CD4-positive, alpha-beta T cell treated with Interleukin-4 for 1 hour (primary cell): ENCODE measurements at places on chromosomes 2 and 18.

DNA sequence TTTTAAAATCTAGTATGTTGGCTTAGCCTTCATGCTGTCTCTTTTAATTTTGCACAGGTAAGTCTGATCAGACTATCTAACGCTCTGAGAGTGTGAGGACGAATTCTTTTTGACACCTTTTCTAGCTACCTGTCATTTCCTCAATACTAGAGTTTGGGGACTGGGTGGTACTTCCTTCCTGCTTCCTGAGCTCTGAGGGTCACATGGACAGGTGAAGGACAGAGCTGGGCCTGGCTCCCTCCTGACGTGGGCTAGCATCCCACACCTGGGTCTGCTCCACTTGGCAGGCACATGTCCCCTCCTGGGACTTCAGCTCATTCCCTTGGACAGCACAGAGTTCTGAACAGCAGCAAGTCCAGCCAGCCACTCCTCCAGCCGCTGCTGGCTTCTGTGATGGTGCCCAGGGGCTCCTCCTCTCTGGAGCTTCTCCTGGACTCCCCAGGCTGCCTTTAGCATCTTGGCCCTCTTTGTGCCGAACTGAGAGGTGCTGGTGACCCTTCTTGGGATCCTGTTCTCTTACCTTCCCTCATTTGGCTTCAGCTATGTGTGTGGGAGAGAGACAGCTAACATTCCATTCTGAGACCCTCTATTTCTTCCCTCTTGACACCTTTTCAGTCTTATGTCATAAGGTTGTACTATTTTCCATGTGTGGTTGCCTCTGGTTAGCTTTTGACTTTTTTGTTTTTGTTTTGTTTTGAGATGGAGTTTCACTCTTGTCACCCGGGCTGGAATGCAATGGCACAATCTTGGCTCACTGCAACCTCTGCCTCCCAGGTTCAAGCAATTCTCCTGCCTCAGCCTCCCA lies 106.9 kb downstream of the B3GNT2 start:
- DNase-seq = no peak

DNA sequence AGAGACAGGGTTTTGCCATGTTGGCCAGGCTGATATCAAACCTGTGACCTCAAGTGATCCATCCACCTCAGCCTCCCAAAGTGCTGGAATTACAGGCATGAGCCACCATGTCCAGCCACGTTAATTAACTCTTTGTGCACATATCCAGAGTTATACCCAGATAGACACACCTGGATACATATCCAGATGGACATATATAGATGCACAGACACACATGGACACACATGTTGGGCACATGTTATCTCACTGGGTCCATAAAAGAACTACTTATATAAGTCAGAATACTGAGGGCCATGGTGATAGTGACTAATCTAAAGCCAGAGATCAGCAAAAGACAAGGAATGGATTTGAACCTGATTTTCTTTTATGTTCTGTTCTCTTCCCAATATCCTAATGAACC lies 158.6 kb downstream of the IRS1 start:
- DNase-seq = no peak

DNA sequence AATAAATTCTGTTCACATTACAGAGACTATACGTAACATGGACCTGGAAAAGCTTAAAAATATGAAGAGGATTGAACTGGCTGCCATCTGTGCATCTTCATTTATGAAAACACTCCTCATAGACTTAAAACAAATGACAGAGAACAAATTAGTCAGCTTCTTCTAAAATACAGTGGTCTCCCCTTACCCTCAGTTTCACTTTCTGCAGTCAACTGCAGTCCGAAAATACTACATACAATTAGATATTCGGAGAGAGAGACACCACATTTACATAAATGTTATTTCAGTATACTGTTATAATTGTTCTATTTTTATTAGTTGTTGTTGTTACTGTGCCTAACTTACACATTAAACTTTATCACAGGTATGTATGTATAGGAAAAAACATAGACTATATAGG lies 6.5 kb downstream of the RNF103 start:
- no peak for DNase-seq

DNA sequence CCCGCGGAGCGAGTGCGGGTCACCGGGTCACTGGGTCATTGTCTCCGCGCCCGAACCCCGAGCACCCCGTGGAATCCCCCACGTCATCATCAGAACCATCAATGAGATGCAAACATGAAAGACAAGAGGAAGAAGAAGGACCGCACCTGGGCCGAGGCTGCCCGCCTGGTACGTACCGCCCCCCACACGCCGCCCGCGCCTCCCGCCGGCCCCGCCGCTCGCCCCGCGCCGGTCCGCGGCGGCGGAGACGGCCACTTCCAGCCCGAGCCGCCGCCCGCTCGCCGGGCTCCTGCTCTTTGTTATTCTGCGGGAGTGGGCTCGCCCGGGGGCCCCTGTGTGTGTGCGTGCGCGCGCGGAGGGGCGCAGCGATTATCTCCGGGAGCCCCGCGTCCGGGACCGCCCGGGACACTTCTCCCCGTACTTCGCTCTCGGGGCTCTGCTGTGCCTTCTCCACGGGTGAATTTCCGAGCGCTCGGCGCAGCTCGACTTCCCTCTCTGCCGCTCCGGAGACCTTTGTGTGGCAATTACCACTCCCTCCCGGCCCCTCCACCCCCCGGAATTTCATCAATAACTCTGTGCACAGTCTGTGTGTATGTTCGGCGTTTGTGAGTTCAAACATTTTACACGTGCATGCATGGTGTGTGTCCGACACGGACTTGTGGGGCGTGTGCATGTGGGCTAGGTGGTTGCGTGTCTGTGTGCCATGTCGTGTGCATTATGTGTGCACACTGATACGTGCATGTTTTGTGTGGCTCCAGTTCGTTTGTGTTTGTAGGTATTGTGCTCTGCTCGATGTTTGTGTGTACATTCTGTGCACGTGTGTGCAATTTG lies 714 bp downstream of the ASXL3 start:
- no peak for DNase-seq

GRCh38 chr18:45935591-45936335 lies 31.4 kb downstream of the EPG5 start:
- no peak for DNase-seq

- no peak for DNase-seq
Observed at GRCh38 chr18:13983506-13983905, 68.2 kb upstream of the MC2R start.

GRCh38 chr18:75215663-75216062 lies 5.1 kb downstream of the TSHZ1 start:
- DNase-seq = no peak

DNA sequence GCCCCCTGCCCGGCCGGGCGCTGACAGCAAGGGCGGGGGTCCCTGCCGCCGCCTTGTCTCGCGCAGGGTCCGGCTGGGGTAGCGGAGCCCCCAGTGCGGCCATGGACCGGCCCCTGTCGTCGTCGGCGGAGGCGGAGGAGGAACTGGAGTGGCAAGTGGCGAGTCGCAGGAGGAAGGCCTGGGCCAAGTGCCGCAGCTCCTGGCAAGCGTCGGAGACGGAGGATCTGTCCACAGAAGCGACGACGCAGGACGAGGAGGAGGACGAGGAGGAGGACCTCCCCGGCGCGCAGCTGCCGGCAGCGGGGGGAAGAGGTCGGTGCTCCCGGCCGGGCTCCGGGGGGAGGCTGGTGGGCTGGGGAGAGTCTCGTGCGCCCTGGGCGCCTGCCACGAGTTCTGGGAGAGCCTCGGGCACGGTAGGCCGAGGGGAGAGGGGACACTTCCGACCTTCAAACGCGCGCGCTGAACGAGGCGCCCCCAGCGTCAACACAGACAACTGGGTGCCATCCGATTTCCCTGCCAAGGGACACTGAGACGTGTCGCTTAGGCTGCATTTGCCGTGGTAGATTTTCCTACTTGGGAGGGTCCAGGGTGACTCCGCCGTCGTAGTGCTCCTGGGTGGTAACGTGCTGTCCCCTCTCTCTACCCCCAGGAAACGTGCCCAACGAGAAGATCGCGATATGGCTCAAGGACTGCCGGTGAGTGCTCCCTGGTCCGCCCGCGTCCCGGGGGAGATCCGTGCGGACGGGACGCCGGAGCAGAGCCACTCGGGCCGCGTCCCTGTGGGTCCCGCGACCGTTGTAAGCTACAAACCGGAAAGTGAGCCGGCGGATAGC lies 652 bp downstream of the ITPRID2 start:
- peak; percentile 64 for DNase-seq

DNA sequence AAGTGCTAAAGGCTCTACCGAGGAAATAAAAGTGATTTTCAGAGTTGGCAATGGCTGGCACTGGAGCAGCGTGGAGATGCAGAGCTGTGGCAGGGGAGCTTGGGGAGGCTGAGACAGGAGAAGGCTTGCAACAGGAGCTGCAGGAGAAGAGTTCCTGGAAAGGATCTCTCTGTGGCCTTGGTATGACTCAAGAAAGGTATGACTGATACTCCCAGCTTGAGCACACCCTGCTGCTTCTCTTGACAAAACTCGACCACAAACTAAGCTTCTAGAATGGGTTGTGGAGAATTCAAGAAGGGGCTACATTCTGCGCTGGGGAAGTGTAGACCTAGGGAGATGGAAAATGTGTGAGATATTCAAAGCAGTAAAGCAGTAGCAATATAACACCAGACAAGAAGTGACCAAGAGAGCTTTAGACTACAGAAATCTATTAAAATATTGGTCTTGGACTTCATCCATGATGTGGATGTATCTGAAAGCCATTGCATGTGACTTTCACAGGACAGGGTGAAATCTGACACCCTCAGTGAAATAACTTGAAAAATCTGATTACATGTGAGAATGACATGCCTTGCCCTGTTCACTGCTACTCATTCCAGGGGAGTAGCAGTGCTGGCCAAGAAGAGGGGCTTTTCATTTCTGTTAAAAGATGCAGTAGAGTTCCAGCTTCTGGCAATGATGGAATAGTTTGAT lies 41.5 kb downstream of the SUCLG1 start:
- no peak for DNase-seq

DNA sequence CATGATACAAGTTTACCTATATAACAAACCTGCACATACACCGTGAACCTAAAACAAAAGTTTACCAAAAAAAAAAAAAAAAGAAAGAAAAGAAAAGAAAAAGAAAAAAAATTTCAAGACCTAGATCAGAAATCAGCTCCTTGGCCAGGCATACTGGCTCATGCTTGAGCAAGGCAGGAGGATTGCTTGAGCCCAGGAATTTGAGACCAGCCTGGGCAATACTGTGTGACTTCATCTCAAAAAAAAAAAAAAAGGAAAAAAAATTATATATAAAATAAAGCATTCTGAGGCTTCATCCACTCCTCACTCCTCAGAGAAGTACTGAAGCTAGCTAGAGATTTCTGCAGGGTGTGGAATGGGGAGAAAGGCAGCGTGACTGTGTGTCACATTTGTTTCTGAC lies 11.8 kb upstream of the PROC start:
- no peak for DNase-seq

DNA sequence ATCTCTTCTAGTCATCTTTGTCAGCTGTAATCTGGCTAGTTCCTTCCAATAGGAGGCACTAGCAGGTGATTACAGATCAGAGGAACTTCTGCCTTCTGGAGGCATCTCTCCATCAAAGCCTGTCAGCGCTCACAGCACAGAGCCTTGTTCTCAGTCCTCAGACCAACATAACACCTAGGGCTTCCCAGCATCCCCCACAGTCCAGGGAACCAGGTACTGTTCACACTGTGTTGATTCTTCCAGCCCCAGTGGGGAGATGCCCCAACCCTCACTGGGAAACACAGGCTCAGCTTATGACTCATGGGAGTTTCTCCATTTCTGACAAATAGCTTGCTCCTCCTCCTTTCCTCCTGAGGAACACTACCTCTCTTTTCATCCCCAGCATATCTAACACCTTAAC lies 601.7 kb downstream of the CBLN2 start:
- DNase-seq = no peak

DNA sequence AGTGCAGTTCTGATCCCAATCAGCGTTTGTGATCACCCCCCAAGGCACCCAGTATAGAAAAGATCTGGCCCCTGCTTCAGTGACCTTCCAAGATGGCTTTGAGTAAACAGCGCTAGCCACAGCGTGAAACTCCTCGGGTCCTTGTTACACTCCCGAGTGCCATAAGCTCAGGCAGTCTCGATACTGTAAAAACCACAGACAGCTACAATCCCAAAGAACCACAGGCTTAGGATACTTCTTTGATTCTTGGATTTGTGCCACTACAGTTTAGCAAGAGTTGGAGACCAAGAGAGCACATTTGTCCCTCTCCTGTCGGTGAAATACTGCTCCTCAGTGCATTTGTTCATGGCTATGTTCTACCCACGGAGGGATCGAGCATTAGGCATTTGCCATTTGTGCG lies 352.5 kb upstream of the ZNF521 start:
- no peak for DNase-seq

DNA sequence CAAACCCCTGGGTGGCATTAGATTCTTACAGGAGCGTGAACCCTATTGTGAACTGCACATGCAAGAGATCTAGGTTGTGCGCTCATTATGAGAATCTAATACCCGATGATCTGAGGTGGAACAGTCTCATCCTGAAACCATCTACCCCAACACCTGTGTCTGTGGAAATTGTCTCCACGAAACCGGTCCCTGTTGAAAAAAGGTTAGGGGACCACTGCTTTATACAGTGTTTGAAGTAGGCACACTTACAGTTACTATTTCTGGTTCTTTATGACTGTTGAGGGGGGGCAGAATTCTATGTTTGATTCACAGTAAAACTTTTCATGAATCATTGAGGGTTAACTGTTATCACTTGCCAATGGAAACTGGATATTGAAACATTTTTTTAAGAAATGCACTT lies 72.0 kb downstream of the RIF1 start:
- no peak for DNase-seq

DNA sequence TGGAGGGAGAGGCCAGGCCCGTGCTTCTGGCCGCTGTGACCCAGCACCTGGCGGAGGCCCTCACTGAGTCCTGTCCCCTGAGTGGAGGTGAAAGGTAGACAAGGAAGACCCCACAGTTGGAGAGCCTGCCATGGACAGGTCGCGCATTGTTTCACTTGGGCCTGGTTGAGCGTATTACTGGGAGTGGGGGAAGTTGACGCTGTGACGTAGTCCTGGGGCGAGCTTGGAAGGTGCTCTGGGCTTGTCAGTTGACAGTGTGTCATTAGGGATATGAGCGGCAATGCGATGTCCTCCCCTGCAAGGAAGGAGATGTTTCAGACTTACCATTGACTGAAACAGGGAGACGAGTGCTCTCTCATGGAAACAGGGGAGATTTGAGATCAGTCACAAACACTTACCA lies 127.1 kb downstream of the SH3RF3 start:
- no peak for DNase-seq

- DNase-seq = no peak
Observed at GRCh38 chr2:118860506-118860905, 13.1 kb upstream of the EN1 start.

- DNase-seq = no peak
Observed at GRCh38 chr2:166560022-166560421, 66.0 kb upstream of the SCN7A start.

- DNase-seq = peak; percentile 77
Observed at GRCh38 chr18:76803814-76804213, 18.5 kb upstream of the ZNF236 start.
